ENCODE measurements at places on chromosomes 6 and 20.

DNA sequence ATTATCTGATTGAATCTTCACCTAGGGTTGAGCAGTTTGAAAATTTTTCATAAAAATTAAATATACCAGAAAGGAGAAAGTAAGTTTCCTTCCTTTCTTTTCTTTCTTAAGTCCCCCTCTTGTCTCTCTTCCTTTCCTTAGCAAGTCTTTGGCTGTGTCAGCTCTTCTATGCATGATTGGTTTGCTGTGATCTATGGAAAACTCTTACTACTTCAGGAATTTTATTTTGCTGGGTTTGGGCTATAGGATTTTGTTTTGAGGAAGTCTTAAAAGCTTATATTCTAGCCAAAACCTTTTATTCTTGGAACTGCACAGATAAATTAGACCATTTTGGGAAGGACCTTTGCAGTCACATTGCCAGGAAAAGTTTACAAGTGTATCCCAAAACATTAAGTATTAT, 173.4 kb upstream of the CITED2 start:
- no peak for DNase-seq

DNA sequence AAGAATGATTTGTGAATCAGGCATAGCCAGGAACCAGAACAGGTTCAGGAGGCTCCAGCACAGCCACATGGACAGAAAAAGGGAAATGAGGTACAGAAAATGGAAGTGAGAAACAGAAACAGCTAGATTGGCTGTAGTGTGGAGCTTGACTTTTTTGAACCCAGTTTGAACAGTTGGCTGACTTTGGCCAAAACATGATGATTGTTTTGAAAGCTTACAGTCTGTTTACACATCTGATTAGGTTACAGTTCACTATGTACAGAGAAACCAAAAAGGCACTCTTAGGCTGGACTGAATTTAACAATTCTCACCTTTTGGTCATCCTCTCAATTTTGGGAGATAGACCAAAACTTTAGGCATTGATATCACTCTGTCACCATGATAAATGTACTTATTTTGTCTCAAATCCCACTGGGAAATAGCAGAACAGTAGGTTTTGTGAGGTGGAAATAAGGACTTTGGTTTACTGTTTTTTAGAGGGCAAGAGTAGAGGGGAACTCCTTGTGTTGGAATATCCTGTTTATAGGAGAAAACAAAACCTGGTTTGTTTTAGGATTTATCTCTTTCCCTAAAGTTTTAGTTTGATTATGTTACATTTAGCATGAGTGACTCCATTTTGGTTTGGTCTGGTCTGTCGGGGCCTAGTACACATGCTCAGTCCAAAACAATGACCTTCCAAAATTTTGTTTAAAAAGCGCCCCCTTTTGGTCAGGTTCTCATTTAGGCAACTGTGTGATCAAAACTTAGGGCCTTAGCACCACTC, 123.1 kb downstream of the OLIG3 start:
- DNase-seq, result no peak

DNA sequence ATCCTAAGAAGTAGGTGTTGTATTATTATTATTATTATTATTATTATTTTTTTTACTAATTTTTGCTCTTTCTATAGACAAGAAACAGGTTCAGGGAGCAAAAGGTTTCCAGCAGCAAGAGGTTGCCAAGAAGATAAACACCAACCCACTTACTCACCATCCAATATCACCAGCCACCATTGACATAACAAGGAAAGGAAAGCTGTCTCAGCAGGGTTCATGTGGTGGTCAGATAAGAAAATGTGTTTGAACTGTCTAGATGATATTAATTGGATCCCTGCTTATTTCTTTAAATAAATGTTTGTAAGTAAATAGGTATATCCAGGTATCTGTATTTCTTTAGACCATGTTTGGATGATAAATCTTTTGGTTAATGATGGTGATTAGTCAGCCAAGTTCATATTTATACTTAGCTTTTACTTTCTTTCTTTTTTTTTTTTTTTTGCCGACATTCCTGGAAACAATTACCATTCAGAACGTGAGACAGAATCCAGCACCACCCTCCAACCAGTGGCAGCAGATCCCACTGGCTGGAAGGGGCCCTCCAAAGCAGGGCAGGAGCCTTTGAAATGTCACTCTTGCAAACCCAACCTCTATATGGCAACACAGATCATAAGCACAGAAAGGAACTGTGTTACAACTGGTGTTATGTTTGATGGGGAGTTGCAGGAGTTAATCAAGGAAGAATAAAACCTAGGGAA, 139.2 kb upstream of the ECI2 start:
- DNase-seq, result no peak

DNA sequence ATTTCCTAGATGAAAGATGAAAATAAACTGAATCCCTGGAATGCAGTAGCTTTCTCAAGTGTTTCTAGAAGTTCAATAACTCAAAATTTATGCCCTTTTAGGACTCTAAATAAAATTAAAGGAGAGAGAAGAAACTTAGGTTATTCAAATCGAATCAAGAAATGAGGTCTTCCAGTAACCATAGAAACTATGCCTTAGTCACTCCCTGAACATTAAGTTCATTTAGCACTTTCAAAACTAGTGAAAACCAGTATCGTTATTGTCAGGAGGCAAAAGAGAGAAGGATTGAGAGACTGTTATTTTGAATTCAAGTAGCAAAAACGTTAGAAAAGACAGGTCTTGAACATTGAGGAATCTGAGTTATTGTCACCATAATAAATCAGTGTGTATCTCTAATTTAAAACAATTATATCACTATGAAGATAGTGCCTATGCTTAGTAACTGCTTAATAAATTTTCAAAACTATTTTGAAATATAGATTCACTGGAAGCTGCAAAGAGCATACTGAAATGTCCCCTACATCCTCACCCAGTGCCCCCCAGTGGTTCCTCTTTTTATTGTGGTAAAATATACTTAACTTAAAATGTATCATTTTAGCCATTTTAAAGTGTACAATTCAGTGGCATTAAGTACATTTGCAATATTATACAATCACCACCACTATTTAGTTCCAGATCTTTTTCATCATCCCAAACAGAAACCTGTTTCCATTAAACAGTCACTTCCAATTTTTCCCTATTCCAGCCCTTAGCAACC, 4.6 kb downstream of the RPP21 start:
- DNase-seq, result peak; percentile 36

All from GM13976 (cell line).